Stimulated activated CD8-positive, alpha-beta memory T cell treated with anti-CD3 and anti-CD28 coated beads, Interleukin-15, amount 100 ng/mL, for 4 hours (primary cell): ENCODE measurements at places on chromosomes 2 and 18.

- DNase-seq, result no peak
Measured at GRCh38 chr2:162890690-162891311, 52.2 kb upstream of the KCNH7 start.

- DNase-seq, result no peak
Measured at GRCh38 chr2:1756456-1756855, 12.1 kb upstream of the PXDN start.

DNA sequence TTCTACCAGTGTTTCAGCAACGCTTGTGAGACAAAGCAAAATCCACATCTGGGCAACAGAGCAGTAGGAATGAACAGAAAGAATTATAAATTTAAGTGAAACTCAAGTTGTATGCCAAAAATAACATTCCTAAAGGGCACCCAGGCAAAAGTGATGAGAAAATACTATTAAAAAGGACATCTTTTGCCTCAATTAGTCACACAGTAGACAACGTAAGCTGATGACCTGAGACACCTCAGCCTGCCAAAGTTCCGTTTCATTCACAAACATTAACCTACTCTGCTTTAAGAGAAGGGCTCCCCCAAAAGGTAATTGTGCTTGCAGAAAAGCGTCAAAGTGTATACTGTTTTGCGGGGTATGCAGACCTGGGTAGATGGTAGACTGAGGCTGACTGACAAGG lies 7.2 kb downstream of the HDLBP start:
- DNase-seq, result no peak

DNA sequence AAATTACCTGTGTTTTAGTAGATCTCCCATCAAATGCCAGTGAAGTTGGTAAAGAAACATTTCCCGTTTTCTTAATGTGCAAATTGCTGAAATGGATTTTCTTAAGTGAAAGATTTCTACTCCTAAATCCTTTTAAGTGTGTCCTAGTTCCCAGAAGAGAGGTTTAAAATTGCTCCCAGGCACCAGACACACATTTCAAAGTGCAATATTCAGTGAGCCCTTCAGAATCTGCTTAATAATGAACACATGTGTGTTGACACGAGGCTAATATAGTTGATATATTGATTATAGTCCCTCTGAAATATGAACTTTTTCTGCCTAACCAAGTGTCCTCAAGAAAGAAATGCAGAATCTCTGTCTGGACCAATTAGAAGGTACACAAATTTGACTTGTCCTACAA lies 861.7 kb upstream of the CNTNAP5 start:
- no peak for DNase-seq

DNA sequence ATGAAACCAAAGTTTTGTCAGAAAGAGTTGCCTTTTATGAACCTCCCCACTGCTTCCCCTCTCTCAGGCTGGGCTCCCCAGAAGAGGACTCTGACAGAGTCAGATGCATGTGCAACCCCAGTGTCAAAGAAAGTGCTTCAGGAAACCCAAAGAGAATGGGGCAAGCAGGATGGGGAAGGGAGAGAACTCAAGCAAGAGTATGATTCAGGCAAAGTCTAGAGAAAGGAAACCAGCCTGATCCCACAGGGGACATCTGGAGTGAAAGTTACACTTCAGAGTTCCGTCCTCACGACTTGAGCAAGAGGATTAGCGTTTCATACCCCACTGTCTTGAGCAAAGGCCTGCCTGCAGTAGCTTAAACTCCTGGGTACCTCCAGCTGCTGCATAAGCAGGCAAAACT lies 51.8 kb upstream of the EPC2 start:
- DNase-seq, result no peak

- DNase-seq, result no peak
Measured at GRCh38 chr2:204842661-204843485, 297.6 kb downstream of the PARD3B start.

- no peak for DNase-seq
Measured at GRCh38 chr2:177538323-177538722, 145.8 kb downstream of the AGPS start.

DNA sequence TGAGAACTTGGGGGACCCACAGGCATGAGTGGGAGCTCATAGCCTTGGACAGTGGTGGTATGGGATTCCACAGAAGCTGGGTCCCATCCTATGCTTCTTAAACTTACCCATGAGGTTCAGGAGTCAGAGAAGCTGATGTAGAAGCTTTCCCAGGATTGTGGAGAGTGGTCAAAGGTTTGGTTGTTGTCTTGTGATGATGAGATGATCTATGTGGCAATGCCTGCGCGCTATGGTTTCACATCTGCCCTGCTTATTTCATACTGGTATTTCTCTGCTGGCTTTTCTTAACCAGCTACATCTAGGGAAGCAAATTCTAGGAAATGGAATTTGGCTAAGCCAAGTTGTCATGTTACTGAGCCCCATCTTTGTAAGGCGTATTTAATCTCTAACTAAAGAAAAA lies 168.6 kb downstream of the ZNF407 start:
- no peak for DNase-seq

DNA sequence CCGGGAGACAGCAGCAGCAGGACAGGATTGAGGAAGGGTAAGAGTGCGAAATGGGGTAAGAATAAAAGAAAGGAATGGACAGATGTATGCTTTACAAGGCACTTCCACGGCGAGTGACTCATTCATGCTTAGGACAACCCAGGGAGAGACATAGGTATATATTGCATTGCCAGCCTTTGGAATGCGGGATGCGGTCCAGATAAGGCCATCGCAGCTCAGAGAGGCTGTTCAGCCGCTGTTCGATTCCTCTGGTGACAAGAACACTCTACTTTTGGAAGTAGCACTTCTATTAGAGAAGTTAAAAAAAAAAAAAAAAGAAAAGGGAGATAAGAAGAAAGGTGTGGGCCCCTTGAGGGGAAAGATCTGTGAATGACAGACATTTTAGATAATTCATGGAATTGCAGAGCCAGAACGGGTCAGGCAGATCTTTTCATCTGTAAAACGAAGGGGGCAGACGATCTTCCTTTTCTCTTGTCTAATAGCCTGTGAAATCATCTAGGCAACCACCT lies 819 bp upstream of the NCOA1 start:
- DNase-seq, result no peak

DNA sequence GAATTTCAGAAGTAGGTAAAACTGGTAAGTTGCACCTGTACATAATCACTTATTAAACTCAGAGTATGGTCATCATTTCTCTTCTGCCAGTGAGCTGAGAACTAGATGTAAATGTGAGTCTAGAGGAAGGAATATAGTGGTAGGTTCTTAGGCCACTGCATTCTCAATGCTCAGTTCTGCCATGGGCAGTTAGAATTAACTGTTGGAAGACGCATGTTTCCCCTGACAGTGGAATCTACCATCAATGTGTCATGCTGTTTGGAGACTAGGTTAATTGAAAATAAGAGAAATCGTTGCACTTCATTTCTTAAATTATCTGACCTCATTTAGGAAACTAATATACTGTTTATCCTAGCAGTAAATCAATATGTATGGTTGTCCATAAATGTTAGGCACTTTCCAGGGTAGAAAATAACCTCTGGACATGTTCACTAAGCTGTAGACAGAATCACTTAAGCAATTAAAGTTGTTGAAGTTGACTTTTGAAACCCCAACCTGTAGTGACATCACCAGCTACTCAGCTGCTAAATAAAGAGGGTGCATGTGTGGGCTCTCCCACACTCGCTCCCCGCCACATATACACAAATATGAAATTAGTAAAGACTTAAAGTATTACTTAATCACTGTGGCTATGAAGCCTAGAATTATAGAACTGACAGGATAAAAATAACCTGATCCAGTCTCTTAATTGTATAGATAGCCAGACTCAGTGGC lies 91.5 kb upstream of the NOSTRIN start:
- no peak for DNase-seq

GRCh38 chr2:50624506-50624905 lies 407.4 kb downstream of the NRXN1 start:
- DNase-seq, result no peak

- no peak for DNase-seq
Measured at GRCh38 chr2:150280231-150280630, 207.2 kb downstream of the RND3 start.

- no peak for DNase-seq
Measured at GRCh38 chr18:78542204-78542603, 437.4 kb upstream of the SALL3 start.

- no peak for DNase-seq
Measured at GRCh38 chr2:47471429-47472116, 68.6 kb downstream of the MSH2 start.

GRCh38 chr2:160005908-160006307 lies 56.5 kb downstream of the PLA2R1 start:
- DNase-seq, result no peak

DNA sequence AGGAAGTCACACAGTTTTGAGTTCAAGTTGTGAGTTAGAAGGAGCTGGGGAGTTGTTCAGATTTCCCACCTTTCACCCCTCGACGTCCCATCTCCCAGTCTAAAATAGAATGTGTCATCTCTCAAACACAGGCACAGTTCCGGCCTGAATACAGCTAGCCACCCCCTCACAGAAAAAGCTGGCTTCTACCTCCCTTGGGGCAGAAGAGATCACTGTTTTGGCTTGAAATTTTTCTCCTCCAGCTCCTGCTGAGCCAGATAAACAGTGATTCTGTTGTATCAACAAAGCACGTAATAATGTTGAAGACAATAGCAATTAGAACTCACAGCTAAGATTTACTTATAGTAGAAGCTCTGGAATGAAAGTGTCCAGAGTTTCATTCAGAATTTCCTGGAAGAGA lies 74.7 kb downstream of the KIAA2012 start:
- no peak for DNase-seq

- DNase-seq, result no peak
Measured at GRCh38 chr18:62606106-62606505, 83.3 kb downstream of the ZCCHC2 start.

DNA sequence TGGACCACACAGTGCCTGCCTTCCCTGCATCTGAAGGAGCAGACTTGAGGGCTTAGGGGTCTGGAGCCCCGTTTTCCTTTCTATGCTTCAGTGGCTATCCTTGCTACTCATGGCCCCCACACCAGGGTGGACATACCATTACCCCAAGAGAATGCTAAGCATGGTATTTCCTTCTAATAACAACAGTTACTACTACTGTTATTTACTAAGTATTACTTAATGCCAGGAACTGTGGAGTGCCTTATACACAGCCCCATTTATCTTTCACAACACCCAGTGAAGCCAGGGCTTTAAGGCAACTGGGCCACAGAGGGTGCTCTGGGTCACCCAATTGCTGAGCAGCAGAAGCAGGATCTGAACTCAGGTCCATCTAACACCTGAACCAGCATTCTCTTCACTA lies 5.8 kb upstream of the PAX8 start:
- DNase-seq, result no peak

GRCh38 chr2:20566331-20566730 lies 84.6 kb downstream of the HS1BP3 start:
- no peak for DNase-seq

DNA sequence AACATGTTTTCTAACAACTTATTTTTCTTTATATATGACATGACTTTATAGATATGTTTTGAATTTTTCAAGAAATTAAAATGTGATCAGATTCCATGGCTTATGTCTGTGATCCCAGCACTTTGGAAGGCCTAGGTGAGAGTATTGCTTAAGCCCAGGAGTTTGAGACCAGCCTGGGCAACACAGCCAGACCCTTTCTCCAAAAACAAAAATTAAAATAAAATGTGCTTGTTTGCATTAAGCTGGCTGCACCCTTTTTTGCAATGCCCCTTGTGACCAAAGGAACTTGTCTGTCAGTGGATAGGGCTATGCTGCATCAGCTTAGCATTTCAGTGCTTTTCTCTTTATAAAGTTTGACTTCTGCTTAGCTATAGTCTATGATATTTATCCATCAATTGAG lies 2.3 kb upstream of the INO80D start:
- no peak for DNase-seq

DNA sequence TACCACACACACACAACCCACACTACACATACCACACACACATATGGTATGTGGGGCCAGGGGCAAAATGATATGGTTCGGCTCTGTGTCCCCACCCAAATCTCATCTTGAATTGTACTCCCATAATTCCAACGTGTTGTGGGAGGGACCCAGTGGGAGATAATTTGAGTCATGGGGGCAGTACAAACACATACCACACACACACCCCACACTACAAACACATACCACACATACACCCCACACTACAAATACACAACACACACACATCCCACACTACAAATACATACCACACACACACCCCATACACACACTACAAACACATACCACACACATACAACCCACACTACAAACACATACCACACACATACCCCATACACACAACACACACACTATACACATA lies 117.8 kb downstream of the TTC32 start:
- no peak for DNase-seq

GRCh38 chr2:8564475-8564874 lies 117.4 kb upstream of the ID2 start:
- no peak for DNase-seq

DNA sequence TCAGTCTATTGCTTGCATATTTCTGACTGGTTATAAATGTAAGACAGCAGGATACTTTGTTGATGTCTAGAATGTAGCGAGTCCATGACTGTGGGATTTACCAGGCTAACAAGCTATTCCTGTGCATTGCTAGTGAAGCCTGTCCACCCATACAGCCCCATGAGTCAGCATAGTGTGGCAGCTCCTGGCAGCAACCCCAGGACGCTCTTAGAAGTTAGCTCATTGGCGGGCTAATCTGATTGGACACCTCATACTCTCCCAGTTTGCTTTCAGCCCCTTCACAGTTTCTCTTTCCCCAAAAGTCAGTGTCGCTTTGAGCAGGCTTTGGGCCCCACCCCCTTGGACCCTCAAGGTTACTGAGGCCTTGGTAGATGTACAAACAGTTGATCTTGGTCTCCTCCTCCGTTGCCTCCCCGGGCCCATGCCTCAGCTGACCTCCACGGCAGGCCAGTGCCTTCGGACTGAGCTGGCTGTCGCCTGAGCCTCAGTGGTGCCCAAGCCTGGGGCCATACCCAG lies 48.0 kb downstream of the COA5 start:
- DNase-seq, result no peak

- DNase-seq, result no peak
Measured at GRCh38 chr2:86596118-86596517, 27.5 kb downstream of the RNF103 start.

- DNase-seq, result no peak
Measured at GRCh38 chr2:41782306-41783158, 265.3 kb upstream of the PKDCC start.

DNA sequence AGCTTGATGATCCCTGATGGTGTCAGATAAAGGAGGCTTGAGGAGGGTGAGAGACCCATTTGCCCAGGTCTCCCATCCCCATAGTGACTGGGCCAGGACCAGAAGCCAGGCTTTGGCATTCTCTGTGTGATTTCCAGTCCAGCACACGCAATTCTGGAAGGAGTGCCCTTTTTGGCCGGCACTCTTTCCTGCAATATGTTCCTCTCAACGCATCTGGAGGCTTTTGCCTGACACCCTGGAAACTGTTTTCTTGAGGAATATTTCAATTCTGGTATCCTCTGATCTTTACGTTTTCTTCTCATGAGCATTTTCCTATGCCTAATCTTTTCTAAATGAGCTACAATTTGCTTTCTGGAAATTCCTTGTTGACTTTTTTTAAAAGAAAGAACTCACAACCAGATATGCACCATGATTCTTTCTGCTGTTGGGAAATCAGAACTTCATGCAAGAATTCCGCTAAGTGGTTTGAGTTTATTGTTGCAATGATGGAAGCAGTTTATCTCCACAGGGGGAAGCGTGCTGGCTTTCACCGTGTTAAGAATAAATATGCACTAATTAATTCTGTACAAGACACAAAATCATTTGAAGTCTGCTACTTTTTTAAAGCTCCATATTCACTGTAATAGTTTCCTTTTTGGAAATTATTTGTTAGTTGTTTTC lies 143.7 kb downstream of the NAPG start:
- no peak for DNase-seq
